Stimulated activated CD4-positive, alpha-beta T cell treated with anti-CD3 and anti-CD28 coated beads, TNF-alpha, amount 100 ng/mL, for 24 hours (primary cell): ENCODE measurements at places on chromosomes 2 and 18.

- peak; percentile 25 for DNase-seq
These were observed 1.7 kb downstream of the FZD7 start for GRCh38 chr2:202035089-202035940.

DNA sequence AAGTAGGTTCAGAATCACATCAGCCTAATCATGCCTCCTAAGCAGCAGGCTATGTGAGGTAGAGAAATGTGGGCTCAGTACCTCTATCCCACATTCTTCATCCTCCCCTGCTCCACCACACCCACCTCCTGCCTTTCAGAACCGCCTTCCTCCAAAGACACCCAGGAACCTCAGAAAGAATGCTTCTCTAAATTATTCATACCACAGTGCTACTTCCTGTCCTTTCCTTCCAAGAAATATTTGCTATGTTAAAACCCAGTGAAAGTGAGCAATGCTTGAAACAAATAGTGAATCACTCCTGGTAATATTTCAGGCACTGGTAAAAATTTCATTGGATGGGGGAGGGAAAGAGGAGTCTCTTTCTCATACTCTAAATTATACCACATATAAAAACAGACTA, 24.0 kb upstream of the CREB1 start:
- no peak for DNase-seq

DNA sequence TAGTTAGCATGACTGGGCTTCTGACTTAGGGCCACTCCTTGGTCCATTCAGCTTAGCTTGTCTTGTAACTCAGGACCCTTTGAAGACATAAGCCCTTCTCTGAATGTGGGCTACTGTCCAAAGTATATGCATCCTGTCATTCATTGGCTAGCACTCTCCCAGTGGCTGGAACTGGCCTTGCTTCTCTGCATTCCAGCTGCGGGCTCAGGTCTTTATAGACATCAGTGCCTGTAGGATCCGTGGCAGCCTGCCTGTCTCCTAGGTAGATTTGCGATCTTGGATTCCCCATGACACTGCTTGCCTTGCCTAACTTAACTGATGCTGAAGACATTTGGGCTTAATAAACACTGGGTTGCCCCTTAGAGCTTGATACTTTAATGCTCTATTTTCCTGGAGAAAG, 170.1 kb downstream of the DCC start:
- DNase-seq: no peak

GRCh38 chr2:164617466-164617865, 3.8 kb downstream of the GRB14 start:
- DNase-seq: no peak

GRCh38 chr2:148567716-148568115, 76.8 kb upstream of the EPC2 start:
- no peak for DNase-seq

DNA sequence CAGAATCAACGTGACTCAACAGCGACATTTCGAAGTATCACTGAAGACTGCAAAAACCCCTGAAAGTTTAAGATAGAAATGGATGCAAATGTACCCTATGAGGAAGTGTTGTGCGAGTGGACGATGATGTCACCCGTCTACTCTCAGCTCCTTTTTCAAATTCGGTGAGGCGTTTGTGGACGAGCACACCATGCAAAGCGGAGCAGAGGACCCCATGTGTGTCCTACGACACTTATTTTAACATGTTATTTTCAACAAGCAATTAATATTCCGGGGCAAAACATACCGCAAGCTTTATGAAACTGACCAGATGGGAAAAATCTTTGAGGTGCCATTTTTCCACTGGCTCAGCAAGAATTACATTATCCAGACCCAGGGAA, 2.0 kb downstream of the PXDN start:
- DNase-seq: no peak

- no peak for DNase-seq
These were observed 223.9 kb downstream of the LDLRAD4 start for GRCh38 chr18:13442451-13442850.

- no peak for DNase-seq
These were observed 162.5 kb downstream of the NDUFA10 start for GRCh38 chr2:239862613-239863012.

DNA sequence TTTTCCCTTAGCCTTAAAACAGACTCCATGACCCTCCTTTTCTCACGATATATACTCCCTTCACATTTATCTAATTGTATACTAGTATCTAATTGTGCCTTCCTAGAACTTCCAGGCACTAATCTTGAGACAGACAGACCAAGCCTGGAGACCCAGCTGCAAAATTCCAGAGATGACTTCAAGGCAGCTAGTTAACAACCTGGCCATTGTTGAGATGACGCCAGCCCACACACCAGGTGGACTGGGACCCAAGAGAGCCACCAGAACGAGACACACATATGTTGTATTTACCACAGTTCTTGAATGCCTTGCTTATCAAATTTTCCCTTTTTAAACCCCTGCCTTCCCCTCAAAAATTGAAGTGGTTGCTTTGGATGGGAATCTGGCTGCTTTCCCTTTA, 48.9 kb upstream of the SELENOI start:
- no peak for DNase-seq

- DNase-seq: no peak
These were observed 71.3 kb downstream of the DPP4 start for GRCh38 chr2:162002623-162003235.

DNA sequence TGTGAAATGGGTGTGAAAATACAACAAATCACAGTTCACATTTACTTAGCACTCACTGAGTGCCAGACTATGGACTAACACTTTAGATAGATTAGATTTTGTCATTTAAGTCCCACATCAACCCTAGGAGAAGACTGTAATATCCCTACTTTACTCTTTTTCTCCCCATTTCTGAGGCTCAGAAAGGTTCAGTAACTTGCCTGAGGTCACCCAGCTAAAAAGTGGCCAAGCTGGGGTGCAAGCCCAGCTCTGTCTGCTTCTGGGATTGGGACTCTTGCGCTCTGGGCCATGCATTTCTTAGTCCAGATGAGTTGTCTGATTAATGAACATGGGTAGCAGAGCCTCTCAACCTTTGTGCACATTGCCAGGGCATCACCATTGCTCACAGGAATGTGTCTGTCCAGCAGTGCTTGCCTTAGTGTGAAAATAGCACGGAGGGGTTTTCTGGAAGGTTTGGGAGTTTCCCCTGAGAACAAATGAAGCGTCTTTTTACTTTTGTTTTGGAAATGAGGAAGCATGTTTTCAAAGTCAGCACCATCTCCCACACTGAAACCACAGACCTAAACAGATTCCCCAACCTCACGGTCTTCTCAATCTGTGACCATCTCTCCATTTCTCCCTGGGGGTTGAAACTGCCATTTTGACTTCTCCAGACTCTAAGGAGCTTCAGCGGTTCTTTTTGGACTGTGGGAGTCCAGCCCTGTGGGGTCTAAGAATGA, 31.9 kb downstream of the NRP2 start:
- DNase-seq: no peak

GRCh38 chr2:206275312-206276055, 1.0 kb downstream of the ZDBF2 start:
- DNase-seq: no peak

- DNase-seq: peak; percentile 23
These were observed 98.9 kb upstream of the GLS start for GRCh38 chr2:190781604-190782198.

DNA sequence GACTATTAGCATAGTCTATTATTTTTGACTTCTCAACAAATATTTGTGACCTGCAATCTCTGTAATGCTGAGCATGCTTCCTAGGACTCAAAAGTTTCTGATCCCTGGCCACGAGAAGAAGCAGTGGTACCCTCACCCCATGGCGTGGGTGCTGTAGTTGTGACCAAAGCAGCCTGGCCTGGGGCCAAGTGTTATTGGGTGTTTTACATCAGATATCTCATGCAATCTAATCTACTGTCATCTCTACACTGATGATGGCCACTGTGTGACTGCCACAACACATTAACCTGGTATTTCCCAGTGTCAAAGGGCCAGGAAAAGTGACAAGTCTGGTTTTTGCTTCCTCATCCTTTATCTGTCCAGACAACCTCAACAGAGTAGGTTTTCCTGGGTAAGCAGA, 80.8 kb upstream of the WIPF1 start:
- no peak for DNase-seq

GRCh38 chr2:20633794-20634506, 16.9 kb downstream of the HS1BP3 start:
- DNase-seq: no peak

GRCh38 chr2:74076074-74076470, 71.6 kb downstream of the BOLA3 start:
- DNase-seq: no peak

GRCh38 chr2:196980473-196980872, 54.0 kb upstream of the PGAP1 start:
- no peak for DNase-seq

GRCh38 chr2:51595836-51596235, 563.9 kb upstream of the NRXN1 start:
- DNase-seq: no peak

GRCh38 chr2:225002039-225002655, 40.1 kb downstream of the DOCK10 start:
- DNase-seq: peak; percentile 28

- no peak for DNase-seq
These were observed 214.0 kb upstream of the NT5C1B start for GRCh38 chr2:18803141-18803939.

DNA sequence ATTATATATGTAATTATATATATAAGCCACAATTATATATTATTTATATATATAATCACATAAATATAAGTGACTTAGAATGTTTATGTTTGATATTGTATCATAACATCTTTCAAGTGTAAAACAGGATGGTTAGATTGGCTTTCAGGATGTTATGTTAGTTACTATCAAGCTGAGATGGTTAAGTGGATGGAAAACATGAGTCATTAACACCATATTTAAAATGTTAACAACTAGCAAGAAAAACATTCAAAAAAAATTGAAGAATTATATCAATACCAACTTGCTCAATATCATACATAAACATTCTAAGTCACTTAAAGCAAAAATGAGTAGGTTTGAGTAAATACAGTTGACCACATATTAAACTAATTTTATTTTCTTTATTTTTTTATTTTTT, 21.8 kb upstream of the RAB27B start:
- no peak for DNase-seq

DNA sequence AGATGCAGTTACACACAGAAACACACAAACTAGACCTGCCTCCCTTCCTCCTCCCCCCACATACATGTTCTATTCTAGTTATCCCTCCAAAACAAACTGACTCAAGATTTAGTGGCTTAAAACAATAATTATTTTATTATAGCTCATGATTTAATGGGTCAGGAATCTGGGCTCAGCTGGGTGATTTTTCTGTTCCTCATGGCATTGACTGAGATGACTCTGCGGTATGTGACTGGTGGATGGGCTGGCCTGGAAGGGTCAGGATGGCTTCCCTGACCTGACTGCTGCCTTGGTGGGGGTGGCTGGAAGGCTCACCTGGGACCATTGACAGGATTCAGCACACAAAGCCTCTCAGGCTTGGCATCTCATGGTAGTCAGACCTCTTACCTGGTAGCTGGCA, 33.7 kb upstream of the NTSR2 start:
- DNase-seq: no peak

- DNase-seq: no peak
These were observed 187.5 kb upstream of the DTNA start for GRCh38 chr18:34522603-34523002.

- no peak for DNase-seq
These were observed 40.4 kb upstream of the ANKRD62 start for GRCh38 chr18:12053289-12053688.

- DNase-seq: no peak
These were observed 862 bp upstream of the TMEM177 start for GRCh38 chr2:119678021-119678656.

DNA sequence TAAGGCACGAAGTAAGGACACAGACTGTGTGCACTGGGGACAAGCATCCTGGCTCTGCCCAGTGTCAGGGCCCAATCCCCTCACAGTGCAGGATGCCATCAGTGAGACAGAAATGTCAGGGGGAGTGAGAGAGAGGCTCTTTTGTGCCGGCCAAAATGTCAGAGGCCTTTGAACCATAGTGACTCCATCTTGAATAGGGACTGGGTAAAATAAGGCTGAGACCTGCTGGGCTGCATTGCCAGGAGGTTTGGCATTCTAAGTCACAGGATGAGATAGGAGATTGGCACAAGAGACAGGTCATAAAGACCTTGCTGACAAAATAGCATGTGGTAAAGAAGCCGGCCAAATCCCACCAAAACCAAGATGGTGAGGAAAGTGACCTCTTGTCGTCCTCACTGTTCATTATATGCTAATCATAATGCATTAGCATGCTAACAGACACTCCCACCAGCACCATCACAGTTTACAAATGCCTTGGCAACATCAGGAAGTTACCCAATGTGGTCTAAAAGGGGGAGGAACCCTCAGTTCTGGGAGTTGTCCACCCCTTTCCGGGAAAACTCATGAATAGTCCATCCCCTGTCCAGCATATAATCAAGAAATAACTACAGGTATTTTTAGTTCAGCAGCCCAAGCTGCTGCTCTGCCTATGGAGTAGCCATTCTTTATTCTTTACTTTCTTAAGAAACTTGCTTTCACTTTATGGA, 337.4 kb downstream of the LPIN1 start:
- DNase-seq: no peak

- no peak for DNase-seq
These were observed 818.2 kb downstream of the SATB2 start for GRCh38 chr2:198639580-198639979.

GRCh38 chr2:15616429-15616828, 24.8 kb downstream of the DDX1 start:
- no peak for DNase-seq

GRCh38 chr18:55549474-55550104, 38.4 kb downstream of the TCF4 start:
- DNase-seq: no peak

DNA sequence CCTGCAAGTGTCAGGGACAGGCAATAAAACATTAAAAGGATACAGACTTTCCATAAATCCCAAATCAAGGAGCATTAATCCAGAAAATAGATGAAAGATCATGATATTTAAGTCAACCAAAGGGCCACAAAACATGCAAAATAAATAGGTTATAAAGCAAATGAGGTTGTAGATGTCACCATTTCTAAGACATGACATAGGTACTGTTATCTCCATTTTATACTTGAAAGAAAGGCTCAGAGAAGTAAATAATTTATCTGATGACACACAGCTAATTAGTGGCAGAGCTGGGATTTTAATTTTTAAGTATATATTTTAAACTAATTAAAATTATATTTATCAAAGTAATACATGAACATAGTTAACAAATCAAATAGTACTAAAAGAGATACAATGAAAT, 301.8 kb downstream of the AGPS start:
- no peak for DNase-seq

- no peak for DNase-seq
These were observed 18.4 kb downstream of the NCOA1 start for GRCh38 chr2:24509425-24509824.

DNA sequence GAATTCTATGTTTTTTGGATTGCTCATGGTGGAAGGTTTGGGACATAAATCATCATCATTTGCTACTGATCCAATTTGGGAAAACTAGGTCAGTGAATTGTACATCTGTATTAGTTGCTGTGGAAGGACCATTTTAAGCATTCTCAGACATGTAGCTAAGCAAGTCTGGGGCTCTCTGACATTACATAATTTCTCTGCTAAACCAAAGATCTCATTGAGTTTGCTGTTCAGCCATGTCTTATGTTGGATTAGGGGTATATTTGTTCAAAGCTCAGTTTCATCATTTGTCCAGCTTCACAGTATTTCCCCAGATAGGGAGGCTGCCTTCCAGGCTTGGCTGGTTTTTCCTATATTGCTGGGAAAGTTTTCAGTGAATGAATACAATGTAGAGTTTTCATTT, 399.7 kb downstream of the MTX2 start:
- no peak for DNase-seq
